ENCODE measurements at places on chromosomes 7 and 10. TPM values are rescaled to one million over a fixed set of nuclear protein-coding genes. Genes with fewer than 3 reads are reported as not detected.

The PROSER2 gene
- 18.0 TPM for total RNA-seq

GRCh38 chr10:47024046-47024322 lies 112.8 kb downstream of the PTPN20 start:
- DNase-seq: no peak

DNA sequence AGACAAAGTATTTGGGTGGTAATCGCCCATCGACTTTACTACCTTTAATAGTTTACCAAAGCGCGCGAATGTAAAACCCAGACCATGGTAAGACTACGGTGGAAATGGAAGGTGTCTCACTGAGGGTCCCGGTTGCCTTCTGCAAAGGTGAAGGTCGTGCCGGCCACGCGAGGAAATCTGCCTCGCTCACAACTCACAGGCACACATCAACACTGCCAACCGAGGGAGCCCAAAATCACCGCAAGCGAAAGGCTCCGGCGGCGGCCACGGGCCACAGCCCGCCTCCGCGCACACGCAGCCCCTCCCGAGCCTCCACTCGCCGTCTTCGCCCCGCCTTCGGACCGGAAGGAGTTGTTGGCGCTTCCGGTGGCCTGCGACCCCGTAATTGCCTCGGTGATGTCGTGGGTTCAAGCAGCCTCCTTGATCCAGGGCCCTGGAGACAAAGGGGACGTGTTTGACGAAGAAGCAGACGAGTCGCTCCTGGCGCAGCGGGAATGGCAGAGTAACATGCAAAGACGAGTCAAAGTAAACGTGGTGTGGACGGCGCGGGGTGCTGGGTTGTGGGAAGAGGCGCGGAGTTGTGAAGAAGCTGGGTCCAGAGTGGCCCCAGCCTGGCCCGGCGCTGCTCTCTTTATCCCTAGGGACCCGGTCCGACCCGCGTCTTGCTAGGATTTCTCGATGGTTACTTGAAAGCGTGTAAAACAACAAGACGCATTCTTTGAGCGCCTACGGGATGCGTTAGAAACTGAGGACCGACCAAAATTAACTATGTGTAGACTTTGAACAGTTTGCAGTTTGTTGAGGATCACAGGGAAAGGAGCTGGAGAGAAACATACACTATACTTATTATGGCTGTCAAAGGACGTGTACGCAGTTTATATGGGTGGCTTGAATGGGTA lies at the start of gene YAE1:
YAE1 (plus strand) TSS at position 382 of the 899 bp plus-strand sequence; CDS start at position 397, 15 bp downstream.
- DNase-seq: peak; percentile 86

The PLPP4 gene
- total RNA-seq: not detected

- DNase-seq: no peak
Observed at GRCh38 chr10:49387071-49387470, 8.8 kb downstream of the DRGX start.

DNA sequence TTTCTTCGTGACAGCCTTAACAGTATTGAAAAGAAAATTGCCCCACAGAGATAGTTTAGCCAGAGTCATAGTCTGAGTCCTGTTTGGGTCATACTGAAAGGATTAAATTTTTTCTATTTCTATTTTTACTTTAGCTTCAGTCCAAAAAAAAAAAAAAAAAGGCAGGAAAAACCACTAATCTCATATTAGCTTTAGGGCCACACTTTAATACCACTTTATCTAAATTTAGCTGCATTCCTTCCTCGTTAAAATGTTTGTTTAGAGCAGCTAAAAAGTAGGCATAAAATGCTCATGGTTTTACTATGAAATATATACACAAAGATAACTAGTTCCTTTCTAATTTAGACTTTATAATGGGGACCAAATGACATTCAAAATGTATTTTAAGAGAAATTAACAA lies 216.5 kb upstream of the TMEM196 start:
- DNase-seq: no peak

The GIMAP7 gene
- 49.4 TPM for total RNA-seq

DNA sequence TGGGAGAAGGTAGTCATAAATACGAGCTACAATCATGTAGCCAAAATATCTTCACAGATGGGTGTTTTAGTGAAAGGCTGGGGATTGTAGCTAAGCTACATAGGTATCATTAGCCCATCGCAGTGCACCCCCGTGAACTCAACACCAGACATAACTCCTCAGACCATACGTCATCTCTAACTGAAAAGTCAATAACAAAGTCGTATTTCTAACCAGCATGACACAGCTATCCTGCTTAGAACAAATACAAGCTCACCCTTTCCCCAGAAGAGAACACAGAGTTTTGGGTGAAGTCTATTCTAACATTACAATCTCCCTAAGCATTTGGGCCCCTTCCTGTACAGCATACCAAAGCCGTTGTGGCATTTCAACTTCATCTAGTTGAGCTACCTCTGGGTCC lies 636.6 kb upstream of the DPP6 start:
- DNase-seq: no peak

GRCh38 chr7:25476863-25477499 lies 248.7 kb upstream of the NPVF start:
- no peak for DNase-seq

- no peak for DNase-seq
Observed at GRCh38 chr10:52250510-52250909, 63.6 kb upstream of the DKK1 start.

The CACNB2 gene
- 1.4 TPM for total RNA-seq

The SHTN1 gene
- total RNA-seq: 43.1 TPM

GRCh38 chr7:47779341-47779771 lies 168.9 kb downstream of the PKD1L1 start:
- no peak for DNase-seq

GRCh38 chr10:90276894-90277475 lies 575.6 kb downstream of the KIF20B start:
- no peak for DNase-seq

The ITPRID1 gene
- 0.59 TPM for total RNA-seq

GRCh38 chr10:61159253-61159652 lies 215.3 kb upstream of the RHOBTB1 start:
- DNase-seq: no peak

DNA sequence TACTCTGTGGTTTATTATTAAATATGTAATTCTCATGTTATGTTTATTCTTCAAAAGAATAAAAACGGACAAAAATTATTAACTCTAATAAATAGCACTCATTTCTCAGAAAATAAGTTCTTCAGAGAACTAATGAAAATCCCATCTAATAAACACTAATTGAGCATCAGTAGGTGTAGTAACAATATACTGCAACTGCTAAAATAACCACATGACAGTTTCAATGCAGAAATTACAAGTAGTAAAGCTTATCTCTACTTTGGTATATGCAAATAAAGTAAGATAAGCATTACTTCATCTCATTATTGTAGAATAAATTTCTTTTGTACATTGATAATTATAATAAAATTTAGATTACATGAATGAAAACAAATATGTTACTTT lies 56.4 kb upstream of the DKK1 start:
- no peak for DNase-seq

DNA sequence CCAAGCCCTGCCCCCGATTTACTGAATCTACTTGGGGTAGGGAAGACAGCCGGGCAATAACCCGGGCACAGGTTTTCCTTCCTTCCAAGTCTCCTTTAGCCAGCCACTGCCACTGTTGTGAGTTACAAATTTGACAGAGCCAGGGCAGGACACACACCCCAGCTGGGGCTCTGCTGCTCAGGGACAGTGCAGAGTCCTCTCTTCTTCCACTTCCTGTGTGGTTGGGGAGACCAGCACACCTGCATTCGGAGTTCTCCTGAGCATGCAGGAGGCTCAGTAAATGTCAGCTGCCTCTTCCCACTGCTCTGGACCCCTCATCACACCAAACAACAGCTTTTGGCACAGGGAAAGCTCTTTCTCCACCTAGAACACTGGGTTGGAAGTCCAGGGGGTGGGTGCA lies 21.3 kb downstream of the CHST15 start:
- no peak for DNase-seq

DNA sequence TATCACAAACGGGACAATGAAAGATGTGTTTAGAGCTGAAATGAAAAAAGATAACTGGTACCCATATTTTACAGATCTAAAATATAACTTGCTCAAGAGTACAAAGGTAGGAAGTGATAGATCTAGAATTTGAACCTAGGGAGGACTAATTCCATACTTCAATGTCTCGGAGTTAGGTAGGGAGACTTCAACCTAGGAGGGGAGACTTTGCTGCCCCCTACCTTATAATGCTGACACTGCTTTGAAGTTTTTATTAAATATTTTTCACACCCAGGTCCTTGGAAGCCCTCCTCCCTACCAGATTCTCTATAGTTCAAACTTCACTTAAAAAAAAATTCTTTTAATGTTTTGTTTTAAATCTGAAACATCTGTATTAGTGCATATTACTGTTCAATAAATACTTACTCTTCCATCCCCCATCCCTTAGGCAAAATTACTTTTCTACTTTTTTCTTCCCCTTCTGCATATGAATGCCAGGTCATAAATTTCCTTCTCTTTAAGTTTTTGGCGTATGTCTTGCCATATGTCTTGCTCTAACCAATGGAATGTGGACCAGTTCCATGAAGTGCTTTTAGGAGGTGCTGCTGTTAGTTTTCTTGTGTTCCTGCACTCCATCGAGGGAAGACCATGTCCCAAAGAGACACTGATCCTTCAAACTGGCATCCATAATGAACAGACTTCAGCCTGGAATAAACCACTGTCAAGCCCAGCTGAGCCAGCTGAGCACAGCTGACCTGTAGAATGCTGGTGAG lies 57.8 kb downstream of the MICU1 start:
- no peak for DNase-seq
